ENCODE measurements at places on chromosomes 5 and 9.
A peak's percentile ranks its signal among the peaks of the same experiment; 100 is the strongest.

DNA sequence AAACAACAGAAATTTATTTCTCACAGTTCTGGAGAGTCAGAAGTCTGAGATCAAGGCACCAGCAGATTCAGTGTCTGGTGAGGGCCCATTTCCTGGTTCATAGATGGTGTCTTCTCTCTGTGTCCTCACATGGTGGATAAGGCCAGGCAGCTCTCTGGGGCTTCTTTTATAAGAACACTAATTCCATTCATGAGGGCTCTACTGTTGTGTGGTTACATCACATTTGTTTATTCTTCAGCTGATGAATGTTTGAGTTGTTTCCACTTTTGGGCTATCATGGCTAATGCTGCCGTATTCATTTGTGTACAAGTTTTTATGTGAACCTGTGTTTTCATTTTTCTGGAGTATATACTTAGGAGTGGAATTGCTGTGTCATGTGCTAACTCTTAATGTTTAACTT is 35.2 kb downstream of the DDX4 start:
- DNase-seq, result peak; percentile 5

- no peak for DNase-seq
Observed at GRCh38 chr5:96871027-96871399, 5.3 kb upstream of the ERAP2 start.

GRCh38 chr5:143922718-143923117 is 110.8 kb downstream of the HMHB1 start:
- no peak for DNase-seq

DNA sequence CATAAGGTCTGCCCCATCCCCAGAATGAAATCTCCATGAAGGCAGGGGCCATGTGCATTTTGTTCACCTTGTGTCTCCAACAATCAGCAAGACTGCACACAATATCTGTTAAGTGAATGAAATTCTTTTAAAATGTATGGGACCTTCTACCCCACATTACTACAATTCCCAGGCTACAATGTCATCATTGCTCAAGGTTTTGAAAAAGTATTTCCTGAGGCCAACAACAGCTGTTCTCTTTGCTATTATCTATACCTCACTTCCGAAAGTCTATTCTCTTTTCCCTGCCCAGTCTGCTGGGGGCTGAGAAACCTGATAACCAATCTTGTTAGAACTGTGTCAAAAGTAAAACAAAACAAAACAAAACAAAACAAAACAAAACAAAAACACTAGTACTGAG is 29.2 kb downstream of the HOMER1 start:
- DNase-seq, result no peak

- DNase-seq, result no peak
Observed at GRCh38 chr9:104772714-104773510, 9.0 kb downstream of the NIPSNAP3B start.

DNA sequence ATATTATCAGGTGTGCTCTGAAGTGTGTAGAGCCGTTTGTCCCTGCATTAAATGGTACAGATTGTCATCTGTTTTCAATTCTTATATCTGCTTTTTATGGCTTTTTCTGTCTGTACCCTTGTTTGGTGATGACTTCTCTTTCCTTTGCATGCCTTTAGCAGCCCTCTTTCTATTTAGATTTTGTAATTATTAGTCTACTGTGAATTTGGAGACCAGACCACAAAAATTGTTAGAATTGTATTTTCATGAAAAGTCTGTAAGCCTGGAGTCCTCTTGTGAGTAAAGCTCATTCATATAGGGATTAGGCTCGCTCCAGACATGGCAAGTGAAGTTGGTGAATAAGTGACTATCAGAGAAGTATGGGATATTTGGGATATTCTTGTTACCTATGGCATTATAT is 41.7 kb downstream of the NFX1 start:
- no peak for DNase-seq

- DNase-seq, result peak; percentile 56
Observed at GRCh38 chr9:129140397-129141065, 29.3 kb downstream of the PTPA start.

DNA sequence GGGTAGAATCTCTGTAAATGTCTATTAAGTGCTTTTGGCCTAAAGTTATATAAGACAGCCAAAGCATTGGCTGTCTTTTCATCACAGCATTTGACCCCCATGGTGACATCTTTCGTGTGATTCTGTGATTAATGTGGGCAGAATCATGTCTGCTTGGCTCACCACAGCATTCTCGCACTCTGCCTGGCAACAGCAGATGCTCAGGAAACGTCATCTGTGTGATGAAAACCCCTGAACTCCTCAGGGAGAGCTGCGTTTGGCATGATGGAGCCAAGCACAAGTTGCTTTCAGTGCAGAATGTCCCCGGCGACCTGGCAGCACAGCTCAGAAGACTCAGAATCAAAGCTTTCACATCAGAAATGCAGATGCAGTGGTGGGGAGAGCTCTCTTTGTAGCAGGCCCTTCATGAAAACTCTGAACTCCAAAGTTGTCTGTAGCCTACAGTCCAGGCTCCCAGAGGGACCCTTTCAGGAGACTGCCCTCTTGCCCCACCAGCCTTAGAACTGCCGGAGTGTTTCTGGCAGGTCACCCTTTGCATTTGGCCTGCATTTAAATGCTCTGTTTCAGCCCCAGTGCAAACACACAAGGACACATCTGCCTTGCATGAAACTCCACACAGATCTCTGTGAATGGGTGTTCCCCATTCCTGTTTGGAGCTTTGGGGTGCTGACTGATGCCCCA is 155.6 kb upstream of the PANK3 start:
- no peak for DNase-seq

GRCh38 chr9:14097666-14098415 is 216.1 kb downstream of the NFIB start:
- DNase-seq, result no peak

GRCh38 chr5:111945535-111945934 is 188.5 kb upstream of the NREP start:
- DNase-seq, result no peak

DNA sequence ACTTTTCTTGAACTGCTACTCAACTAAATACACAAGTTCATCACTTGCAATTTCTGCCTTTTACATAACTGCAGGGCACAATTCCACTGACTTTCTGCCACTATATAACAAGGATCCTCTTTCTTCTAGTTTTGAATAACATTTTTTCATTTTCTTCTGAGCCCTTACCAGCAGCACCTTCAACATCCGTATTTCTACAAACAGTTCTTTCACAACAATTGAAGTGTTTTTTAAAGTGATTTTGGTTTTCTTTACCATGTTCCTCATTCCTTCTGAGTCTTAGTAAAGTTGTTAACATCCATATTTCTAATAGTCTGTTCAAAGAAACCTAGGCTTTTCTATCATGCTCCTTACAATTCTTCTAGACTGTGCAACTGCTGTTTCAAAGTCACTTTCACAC is 127.2 kb upstream of the PITX1 start:
- DNase-seq, result no peak

GRCh38 chr5:74148321-74148720 is 492.2 kb downstream of the ENC1 start:
- no peak for DNase-seq

GRCh38 chr9:122134822-122135528 is 24.6 kb downstream of the NDUFA8 start:
- no peak for DNase-seq

Data from occipital lobe (tissue), 3 donors.